ENCODE measurements at places on chromosomes 1 and 21.

- DNase-seq: no peak
Measured at GRCh38 chr1:87129038-87129437, 199.6 kb upstream of the LMO4 start.

DNA sequence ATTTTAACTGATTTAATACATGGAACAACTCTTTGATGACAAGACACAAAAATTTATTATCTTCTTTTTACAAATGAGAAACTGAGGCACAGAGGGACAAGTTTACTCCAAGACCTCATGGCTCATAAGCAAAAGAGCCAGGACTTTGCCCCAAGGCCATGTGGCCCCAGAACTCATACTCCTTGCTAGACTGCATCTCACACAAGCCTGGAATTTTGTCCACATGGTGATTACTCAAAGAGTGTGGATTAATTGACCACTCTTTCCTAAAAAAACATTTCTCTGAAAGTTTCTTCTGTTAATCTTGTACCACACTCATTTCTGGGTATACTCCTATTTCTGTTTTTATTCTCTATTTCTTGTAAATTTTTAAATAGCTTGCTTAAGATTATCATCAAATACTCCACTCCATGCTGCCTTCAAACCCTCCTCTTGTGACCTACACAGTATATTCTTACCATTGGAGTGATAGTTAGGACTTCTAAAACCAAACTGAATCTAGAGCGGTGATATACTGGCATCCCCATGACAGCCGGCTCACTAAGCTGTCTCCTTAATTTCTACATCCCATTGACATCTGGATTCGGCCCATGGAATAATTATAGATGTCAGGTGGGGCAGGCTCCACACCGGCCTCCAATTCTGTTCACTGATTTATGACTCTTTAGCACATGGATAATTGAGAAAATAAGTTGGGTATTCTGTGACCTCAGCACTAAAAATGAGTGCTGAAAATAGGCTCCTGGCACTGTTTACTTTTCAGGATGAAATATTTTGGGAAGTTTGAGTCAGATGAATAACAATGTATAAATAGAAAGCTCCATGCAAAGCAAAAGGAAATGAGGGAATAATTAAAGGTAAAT, 16.1 kb downstream of the RGS4 start:
- DNase-seq: peak; percentile 45

DNA sequence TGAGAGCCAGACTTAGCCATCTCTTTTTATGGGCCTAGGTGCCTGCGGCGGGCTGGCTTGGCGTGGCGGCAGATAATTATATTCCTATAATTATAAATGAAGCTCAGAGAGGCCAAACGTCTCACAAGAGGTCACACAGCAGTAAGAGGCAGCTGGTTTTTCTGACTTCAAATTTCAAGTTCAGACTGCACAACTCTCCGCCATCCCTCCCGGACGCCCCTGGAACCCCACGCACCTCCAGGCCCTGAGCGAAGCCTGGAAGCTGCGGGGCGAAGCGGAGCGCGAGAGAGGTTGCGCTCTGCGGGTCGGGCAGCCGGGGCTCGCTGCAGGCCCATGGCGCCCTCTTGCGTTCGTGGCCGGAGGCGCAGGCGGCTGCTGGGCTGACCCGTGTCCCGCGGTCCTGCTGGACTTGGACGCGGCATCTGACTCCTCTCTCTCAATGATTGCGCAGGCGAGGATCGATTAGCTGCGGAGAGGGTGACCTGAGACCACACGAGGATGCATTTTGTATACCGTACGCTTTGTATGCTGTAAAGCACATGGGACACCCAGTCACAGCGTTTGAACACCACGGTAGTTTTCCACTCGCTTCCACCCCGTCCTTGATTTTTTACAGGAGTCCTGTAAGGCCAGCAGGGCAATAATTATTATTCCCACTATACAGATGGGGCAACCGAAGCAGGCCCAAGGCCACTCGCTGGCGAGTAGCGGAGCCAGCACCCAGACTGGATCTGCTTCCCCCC, 272.7 kb downstream of the FOXD2 start:
- DNase-seq: no peak

- no peak for DNase-seq
Measured at GRCh38 chr1:213014642-213015041, 1.0 kb downstream of the ANGEL2 start.

- DNase-seq: no peak
Measured at GRCh38 chr21:26739189-26739588, 106.0 kb downstream of the ADAMTS1 start.

GRCh38 chr1:175521249-175522040, 221.9 kb downstream of the TNR start:
- no peak for DNase-seq

DNA sequence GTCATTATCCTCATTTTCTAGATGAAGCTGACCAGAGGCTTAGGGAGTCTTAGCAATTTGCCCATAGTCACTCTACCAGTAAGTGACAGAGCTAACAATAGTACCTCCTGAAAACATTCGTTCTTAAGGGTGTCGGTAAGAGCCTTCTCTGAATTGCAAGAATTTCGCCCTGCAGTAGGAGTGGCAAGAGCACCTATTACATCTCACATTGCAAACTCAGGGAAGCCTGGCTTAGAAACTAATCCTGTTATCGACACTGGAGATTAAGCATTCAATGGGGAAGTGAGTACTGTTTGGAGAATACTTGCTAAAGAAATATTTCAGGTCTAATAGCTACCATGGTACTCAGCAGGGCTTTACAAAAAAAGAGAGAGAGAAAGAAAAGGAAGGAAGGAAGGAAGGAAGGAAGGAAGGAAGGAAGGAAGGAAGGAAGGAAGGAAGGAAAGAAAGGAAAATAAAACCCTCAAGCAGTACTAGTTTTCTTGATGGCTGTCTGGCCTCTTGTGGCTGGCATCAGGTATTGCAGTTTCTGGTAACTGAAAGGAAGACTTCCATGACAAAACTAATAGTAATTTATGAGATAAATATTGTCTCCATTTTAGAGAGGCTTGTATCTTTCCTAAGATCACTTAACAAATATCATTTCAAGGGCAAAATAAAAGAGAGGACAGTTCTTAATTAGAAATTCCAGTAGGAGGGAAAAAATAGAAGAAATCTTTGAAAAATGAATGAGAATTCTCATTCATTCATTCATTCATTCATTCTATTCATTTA, 10.4 kb downstream of the C1orf226 start:
- DNase-seq: peak; percentile 66

- DNase-seq: no peak
Measured at GRCh38 chr21:44441581-44442265, 13.6 kb upstream of the LRRC3 start.

- no peak for DNase-seq
Measured at GRCh38 chr1:176444286-176444685, 18.7 kb upstream of the PAPPA2 start.

GRCh38 chr1:35509558-35509957, 47.6 kb downstream of the KIAA0319L start:
- no peak for DNase-seq

GRCh38 chr1:212188599-212189351, 96.4 kb upstream of the PPP2R5A start:
- DNase-seq: no peak

DNA sequence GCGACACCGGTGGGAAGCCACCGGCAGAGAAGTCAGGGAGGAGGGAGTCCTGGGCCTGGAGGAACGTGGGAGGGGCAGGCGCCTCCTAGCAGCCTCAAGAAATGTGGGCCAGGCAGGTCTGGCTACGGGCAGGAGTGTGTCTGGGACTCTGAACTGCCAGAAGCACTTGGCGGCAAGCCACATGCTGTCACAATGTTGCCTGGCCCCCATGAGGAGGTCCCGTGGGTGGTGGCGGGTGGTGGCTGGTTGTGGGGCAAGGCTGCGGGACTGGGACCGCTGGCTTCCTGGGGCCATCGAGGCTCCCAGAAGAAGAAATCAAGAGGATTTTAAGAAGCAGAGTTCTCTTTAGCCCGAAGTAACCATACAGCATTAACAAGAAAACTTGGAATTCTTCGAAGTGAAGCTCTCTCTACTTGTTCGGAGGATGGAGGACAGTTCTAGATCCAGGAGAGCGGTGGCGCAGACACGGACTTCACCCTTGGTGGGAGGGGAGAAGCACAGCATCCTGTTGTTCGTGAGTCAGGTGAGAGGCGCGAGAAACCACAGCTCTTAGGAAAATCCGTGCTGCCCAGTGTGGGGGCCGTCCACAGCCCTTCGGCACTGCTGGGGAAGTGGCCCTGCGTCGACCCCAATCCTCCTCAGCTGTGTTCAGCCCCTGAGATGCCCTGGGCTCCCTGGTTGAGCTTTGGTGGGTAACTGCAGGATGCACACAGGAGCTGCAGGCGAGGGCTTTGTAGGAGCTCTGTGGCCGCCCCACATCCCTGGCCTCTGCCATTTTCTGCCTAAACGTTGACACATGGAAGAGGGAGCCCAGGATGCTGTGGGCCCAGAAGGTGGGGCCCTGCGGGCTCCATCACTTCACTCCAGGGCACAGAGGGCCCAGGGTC, 12.4 kb downstream of the SKI start:
- DNase-seq: no peak

DNA sequence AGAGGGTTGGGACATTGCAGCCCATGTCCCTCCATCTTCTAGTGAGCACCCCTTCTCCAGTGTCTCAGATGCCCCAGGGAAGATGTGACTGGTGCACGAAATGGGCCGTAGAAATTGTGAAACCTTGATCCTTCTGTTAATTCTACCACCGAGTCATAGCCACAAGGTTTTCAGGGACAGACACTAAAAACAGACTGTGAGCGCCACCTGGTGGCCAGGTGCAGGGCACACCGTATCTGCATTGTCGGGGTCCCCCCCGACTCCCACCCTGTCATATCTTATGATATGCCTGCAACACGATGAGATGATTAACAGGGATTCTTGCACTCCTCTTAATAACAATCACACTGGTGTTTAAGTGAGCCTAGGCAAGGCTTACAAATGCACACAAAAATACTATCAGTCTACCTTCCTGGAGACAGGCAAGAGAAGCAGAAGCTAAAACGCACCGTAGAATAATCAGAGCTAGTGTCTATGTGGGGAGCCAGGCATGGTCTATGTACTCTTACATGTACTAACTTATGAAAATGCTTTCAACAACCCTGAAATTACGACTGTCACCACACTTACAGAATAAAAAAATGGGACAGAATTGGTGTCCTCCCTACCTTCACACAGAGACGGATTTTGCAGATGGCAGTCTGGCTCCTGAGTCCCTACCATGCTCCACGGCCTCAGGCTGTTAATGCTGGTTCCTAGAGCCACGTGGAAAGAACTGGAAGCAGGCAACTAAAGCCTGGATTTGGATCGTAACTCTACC, 57.9 kb downstream of the FHAD1 start:
- no peak for DNase-seq

DNA sequence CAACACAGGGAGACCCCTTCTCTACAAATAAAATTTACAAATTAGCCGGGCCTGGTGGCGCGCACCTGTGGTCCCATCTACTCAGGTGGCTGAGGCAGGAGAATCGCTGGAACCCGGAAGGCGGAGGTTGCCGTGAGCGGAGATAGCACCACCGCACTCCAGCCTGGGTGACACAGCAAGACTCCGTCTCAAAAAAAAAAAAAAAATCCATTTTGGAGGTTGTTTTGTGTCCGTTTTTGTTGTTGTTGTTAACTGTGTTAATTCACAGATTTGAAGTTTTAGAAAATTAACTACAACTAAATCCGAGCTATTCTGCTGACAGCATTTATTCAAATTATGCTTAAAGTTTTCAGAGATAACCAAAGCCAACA, 618 bp downstream of the CLCC1 start:
- no peak for DNase-seq

DNA sequence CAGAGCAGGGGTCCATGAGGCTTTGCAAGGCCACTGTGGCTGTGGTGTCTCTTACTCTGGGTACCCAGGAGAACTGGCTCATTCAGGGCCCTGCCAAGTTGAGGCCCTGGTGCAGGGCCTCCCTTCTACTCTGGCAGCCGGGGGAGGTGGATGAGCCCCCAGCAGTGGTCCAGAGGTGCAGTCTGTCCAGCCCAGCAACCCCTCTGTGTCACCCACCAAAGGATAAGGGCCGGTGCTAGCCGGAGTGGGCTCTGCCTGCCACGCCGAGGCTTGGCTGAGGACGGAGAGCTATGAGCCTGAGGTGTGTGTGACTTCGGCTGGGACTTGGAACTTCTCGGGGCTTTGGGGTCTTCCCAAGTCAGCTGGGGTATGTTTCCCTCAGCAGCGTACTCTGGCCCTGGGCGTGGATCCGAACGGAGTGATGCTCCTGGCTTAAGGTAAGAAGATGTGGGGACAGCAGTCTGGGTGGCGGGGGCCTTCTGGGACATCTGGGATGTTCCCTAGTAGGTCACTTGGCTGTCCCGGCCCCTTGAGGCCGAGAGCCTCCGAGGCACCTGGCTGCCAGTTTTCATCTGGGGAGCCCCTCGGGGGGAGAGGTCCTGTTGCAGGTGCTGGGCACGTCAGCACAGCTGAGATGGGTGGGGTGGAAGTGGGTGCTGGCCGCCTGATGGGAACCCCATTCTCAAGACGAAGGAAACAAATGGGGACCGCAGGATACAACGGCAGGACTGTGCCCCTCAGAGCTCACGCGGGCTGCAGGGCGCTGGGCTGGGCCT, 25.9 kb downstream of the RUNX3 start:
- no peak for DNase-seq

DNA sequence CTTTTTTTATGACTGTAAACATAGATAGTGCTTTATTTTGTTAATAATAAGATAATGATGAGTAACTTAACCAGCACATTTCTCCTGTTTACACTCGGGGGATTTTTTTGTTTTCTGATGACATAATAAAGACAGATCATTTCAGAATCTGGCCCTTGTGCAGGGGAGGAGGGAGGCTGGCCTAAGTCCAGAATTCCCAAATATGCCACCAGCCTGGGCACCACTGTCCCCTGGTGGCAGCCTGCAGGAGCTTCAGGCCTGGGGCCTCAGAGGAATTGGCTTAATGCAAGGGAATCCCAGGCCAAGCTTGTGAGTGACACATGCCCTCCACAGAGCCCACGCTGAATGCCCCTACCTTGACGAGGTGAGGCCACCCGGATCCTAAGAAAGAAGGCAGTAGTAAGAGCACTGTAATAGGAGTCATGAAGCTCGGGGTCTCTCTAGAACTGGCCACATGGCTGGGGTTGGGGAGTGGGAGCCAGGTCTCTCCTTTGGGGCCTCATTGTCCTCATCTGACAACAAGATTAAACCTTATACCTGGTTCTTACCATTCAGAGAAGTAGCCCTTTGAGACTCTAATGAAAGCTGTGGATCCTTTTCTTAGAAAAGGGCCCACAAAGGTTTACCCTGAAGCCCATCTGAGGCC, 24.1 kb downstream of the ETNK2 start:
- no peak for DNase-seq

- no peak for DNase-seq
Measured at GRCh38 chr1:101356604-101357443, 120.0 kb downstream of the S1PR1 start.

GRCh38 chr1:83033682-83034081, 965.2 kb downstream of the TTLL7 start:
- DNase-seq: no peak

- DNase-seq: no peak
Measured at GRCh38 chr1:204572923-204573922, 57.0 kb downstream of the MDM4 start.

DNA sequence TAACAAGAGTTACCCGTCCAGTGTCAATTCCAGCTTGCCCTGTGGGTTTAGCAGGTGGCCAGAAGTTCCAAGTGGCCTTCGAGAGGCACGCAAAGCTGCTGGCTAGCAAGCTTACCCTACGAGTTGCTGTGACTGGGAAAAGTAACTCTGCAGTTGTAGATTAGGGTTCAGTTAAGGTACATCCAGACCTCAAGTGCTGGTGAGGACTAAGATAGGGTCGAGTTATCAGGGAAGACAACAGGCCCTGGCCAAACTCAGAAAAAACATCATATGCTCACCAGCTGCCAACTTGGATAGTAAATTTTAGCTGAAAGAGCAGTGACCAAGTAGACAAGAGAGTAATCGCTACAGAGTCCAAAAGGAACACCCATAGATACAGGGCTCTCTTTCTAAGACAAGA, 27.7 kb upstream of the LRRC7 start:
- DNase-seq: no peak

All from NCI-H524 treated with DMSO at 0.1 percent for 48 hours (cell line).